ENCODE measurements at places on chromosomes 4 and X.
A peak's percentile ranks its signal among the peaks of the same experiment; 100 is the strongest.

DNA sequence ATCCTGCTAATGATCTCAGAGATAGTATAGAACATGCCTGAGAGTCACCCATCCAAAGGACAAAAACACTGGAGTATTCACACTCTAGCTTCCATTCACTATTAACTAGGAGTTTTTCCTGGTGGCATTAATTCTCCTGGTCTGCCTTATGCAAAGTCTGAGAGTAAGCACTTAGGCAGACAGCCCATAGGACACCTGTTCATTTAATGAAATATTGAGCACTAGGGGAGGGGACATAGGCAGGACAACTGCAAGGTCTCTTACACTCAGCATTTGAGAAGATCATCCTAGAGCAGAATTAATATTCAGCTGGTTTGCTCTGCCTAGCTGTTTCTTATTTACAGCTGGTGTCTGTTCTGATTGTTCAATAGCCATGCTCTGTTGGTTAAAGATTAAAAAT is 508.5 kb downstream of the CENPC start:
- no peak for DNase-seq

DNA sequence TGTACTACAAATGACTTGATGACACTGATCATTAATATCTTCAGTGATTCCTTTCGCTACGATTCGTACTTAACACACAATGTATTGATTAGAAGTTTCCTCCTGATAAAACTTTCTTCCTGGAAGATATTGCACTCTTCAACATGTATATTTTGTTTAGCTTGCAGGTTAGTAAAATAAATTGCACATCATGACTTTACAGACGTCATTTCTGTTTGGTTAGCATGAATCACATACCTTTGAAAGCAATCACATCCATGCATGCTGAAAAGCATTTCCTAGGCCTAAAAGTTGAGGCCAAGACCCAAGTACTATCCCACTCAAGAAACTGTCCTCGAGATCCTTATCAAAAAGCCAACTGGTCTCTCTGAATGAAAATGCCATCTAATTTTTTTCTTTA is 1841.0 kb upstream of the PCDH7 start:
- no peak for DNase-seq

DNA sequence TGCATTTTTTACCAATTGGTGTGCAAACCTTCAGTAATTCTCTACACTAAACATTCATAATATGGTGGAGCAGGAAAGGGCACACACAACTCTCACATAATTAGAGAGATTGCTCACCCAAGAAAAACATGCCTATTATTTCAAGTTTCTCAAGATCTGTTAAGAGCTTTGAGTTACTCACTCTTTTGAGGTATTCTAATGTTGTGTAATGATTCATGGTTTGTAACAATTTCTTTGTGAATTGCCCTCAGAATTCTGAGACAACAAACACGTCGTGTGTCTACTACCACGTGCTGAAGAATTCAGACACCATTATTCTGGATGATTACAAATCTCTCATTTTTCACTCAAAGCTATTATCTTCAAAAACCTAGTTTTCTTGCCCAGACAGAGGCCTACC is 82.8 kb downstream of the PDGFC start:
- peak; percentile 13 for DNase-seq

- DNase-seq: no peak
These were observed 811.3 kb downstream of the NLGN4X start for GRCh38 chrX:5417381-5417780.

- DNase-seq: no peak
These were observed 308.9 kb downstream of the DTHD1 start for GRCh38 chr4:36590343-36590742.
